ENCODE measurements at places on chromosomes 5 and 9.
A peak's percentile ranks its signal among the peaks of the same experiment; 100 is the strongest.

GRCh38 chr9:37592108-37592951 is at the start of gene TOMM5:
TSS of gene TOMM5 (minus strand) at chr9:37592597. CDS start at chr9:37592532, 65 bp downstream.
- DNase-seq = peak; percentile 91

DNA sequence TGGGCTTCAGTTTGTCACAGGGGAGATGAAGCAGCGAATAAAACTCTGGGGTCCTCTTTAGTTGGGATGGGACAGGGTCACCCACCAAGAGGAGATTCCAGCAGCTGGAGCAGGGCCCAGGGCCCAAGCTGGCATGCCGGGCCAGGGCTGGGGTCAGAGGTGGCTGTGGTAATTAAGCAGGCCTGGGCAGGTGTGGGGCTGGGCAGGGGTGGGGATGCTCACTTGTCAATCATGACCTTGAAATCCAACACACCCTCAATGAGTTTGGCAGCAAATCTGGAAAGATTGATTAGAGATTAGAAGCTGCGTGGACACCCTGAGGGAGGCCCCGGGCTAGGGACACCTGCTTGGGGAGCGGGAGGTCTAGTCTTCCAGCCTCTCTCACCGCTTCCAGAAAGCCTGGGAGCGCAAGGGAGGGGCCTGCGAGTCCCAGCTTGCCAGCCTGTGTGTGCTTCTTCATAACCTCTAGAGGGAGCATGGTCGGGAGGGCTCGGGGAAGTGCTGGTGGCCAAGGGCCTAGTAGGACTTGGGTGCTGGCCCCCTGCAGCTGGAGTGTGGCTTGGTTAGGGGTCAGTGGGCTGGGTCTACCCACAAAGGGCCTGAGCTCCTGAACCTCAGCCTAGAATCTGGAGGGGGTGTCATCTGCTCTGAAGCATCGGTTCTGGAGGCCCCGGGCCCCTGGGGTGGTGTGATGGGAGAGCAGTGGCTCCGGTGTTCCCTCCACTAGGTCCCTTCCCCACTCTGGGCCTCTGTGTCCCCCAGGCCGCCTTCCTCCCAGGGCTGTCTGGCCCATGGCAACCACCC is 7.6 kb downstream of the CRAT start:
- DNase-seq = peak; percentile 41

DNA sequence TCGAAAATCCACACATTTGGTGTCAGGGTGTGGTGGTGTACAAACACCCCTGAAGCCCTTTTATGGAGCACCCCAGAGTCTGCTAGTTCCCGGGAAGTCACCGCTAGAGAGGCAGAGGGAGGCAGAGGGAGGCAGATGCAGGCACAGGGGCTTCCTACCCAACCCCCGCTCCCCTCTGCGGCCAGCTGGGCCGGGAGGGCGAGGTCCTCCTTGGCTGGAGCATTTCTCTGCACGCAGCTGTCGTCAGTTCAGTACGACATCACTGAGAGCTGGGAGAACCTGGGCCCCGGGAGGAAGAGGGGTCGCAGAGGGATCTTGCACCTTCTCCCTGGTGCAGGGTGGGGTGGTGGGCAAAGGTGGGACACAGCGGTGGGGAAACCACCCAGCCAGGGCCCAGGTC is 15.8 kb upstream of the UBAC1 start:
- DNase-seq = no peak

- no peak for DNase-seq
These were observed 245.4 kb downstream of the MLLT3 start for GRCh38 chr9:20376731-20377375.

GRCh38 chr5:61330341-61330844 is 1.7 kb upstream of the ZSWIM6 start:
- peak; percentile 49 for DNase-seq

DNA sequence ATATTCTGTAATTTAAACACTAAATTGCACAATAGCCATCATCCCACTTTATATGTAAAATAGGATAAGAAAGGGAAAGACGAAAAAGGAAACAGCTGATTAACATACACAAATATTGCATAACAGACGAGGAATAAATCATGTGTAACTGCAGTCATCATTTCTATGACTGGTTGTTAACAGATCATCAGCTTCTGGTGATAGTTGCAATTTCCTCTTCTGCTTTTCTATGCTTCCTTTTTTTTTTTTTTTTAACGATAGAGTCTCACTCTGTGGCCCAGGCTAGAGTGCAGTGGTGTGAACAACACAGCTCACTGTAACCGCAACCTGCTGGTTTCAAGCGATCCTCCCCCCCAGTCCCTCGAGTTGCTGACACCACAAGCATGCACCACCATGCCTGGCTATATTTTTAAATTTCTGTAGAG is 22.5 kb upstream of the JAKMIP2 start:
- DNase-seq = no peak

GRCh38 chr5:134437847-134438581 is 26.3 kb upstream of the CDKN2AIPNL start:
- peak; percentile 74 for DNase-seq

DNA sequence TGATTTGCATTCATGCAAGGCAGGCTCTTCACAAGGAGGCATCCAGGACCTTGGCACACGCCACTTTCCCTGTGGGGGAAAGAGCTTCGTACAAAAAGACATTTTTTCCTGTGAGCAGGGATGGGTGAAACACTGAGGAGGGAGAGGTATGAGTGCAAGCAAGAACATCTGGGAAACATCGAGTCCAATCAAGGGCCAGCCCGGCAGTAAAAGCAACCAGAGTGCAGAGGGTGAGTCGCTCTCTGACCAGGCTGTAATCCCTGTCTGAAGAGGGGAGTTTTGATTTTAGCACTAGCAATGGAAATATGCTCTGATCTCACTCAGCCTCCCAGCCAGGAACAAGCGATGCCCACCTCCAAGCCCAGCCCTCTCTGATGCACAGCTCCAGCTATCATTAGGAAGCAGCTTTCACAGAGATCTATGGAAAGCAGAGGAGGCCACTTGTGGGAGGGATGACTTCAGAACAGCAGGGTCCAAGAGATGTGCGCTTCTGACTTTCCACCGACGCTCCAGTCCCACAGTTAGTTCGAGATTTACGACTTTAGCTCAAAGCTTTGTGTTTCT is 211.0 kb upstream of the ADAMTS16 start:
- no peak for DNase-seq

DNA sequence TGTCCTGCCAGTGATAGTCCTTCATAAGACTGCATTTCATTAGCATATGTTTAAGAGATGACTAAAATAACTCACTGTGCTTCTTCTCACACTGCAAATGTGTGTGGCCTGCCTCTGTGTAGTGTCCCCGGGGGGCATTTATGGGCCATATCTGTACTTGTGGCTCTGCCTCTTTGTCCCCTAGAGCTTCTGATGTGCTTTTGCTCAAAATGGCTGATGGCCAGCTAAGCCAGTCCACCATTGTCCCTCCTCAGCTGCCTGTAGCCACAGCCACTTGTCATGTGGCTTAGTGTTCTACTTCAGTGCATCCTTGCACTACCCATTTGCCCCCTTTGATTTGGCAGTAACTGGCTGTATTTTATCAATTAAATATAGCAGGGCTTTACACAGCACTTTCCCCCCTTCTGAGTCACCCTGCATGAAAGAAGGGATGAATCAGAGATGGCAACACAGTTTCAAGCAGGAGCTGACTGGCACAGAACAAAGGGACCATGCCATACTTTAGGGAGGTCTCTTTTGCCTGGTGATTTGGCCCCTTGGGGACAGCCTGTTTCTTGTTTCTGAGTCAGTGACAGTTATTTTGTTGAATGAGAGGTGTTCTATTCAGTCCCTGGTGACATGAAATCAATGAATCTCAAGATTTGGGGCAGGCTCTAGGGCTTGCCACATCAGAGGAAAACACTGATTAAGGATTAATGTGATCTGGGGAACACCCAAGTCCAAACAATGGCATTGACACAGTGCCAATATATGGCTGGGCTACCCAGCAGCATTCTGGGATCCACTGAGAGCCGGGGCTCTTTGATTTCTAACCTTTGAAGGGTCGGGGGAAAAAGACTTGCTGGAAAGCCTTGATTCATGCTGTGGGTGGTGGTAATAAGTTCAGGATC is 245.5 kb downstream of the SMARCA2 start:
- peak; percentile 40 for DNase-seq

- DNase-seq = no peak
These were observed 50.2 kb downstream of the FAM114A2 start for GRCh38 chr5:153988510-153988909.

Measured in fibroblast of upper back skin (primary cell).